ENCODE measurements at places on chromosomes 6 and 20. TPM values are rescaled to one million over a fixed set of nuclear protein-coding genes. Genes with fewer than 3 reads are reported as not detected.

The CFAP61 gene
- total RNA-seq: not detected

The SAMD5 gene
- 12.4 TPM for total RNA-seq

The ECT2L gene
- not detected for total RNA-seq

The GGT7 gene
- total RNA-seq: 3.4 TPM

The HTR1E gene
- not detected for total RNA-seq

The OR2H1 gene
- total RNA-seq: not detected

The C20orf144 gene
- total RNA-seq: not detected

The FOXA2 gene
- total RNA-seq: 0.35 TPM
